ENCODE measurements at places on chromosomes 1 and 21. TPM values are rescaled to one million over a fixed set of nuclear protein-coding genes. Genes with fewer than 3 reads are reported as not detected.
A peak's percentile ranks its signal among the peaks of the same experiment; 100 is the strongest.

DNA sequence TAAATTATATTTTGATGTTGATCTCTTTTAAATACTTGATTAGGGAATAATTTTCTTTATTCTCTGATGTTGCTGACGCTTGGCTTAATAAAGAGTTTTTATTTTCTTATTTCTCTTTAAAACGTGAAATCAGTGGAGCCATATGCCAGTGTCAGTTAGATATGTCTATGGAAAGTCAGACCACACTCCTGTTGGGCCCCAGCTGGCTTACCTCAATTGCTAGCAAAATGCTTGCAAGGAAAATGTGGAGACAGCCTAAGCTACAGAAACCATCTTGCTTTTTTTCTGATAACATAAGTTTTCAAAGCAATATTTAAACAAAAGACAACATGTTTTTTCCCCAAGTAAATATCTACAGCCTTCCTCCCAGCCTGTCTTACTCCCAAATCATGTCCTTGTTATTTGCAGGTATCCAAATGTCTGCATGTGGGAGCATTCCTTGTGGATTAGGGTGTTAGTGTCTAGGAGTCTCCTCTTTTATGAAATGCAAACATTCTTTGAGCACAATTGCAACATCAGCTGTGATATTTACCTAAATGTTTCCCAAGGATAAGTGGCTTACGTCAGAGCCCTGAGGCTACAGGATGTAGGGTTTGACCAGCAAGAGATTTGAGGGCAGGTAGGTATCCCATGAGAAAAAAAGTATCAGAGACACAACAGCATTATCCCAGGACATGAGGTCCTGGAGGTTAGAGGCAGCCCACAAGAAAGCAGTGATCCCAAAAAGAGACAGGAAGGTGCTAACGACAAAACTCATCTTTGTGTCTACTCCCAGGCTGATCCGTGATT is 117.2 kb upstream of the KCNJ15 start:
- H3K27ac ChIP-seq = no peak overlapping the region
- H3K4me3 ChIP-seq = no peak overlapping the region
- peaks cover 5% of the 10 kb centered on the region for H3K27me3 ChIP-seq
- no peaks in the 10 kb centered on the region for H3K4me1 ChIP-seq
- H3K36me3 ChIP-seq = no peaks in the 10 kb centered on the region
- DNase-seq = no peak

The PGLYRP4 gene
- not detected for total RNA-seq

DNA sequence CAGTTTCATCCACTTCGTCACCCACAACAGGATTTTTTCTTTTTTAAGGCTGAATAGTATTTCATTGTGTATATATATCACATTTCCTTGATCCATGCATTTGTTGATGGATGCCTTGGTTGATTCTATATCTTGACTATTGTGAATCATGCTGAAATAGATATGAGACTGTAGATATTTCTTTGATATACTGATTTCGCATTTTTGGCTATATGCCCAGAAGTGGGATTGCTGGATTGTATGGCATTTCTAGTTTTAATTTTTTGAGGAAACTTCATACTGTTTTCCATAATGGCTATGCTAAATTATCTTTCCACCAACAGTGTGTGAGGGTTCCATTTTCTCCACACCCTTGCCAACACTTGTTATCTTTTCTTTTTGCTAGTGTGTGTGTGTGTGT is 5.0 kb downstream of the GUCA2B start:
- H3K36me3 ChIP-seq = no peaks in the 10 kb centered on the region
- H3K4me1 ChIP-seq = peaks cover 9% of the 10 kb centered on the region
- H3K27me3 ChIP-seq = peaks cover 8% of the 10 kb centered on the region
- H3K27ac ChIP-seq = peak overlapping the region; percentile 24

DNA sequence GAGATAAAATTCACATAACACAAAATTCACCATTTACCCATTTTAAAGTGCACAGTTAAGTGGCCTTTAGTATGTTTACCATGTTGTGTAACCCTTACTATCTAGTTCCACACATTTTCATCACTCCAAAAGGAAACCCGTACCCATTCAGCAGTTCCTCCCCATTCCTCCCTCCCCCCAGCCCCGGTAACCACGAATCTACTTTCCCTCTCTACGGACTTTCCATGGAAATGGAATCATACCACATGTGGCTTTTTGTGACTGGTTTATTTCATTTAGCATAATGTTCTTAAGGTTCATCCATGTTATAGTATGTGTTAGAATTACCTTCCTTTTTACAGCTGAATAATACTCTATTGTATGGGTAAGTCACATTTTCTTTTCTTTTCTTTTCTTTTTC is 10.9 kb downstream of the DOP1B start:
- no peak overlapping the region for H3K27ac ChIP-seq
- H3K27me3 ChIP-seq = no peaks in the 10 kb centered on the region
- H3K4me1 ChIP-seq = peaks cover 18% of the 10 kb centered on the region
- H3K36me3 ChIP-seq = peaks cover 3% of the 10 kb centered on the region

The PTPN22 gene
- total RNA-seq = 42.6 TPM

- no peaks in the 10 kb centered on the region for H3K36me3 ChIP-seq
- H3K4me3 ChIP-seq = peak overlapping the region; percentile 61
- H3K27me3 ChIP-seq = no peaks in the 10 kb centered on the region
- peak; percentile 5 for DNase-seq
- peaks cover 25% of the 10 kb centered on the region for H3K4me1 ChIP-seq
These were observed 30.5 kb upstream of the LRIG2 start for GRCh38 chr1:113042285-113043143.

DNA sequence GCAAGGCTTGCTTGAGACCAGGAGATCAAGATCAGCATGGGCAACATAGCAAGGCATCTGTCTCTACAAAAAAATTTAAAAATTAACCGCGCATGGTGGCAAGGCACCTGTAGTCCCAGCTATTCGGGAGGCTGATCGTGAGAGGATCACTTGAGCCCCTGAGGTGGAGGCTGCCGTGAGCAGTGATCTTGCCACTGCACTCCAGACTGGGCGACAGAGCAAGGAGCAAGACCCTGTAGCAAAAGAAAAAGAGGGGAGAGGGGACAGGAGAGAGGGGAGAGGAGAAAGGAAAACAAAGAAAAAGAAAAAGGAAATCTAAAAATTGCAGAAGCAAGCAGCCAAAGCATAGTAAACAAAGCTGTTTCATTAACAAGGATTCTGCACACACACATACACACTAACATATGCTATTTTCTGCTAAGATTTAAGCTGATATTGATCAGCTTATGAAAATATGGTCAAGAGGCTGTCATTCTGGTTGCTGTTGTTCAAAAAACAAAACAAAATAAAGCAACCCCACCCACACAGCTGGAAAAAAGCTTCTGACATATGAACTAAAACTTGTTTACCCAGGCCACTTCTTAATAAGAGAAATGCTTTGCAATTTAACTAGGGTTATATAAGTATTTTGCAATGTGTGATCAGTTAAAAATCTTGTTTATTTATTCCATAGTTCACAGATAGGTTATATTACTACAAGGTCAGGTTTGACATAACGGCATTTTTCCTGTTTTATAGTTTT is 1.8 kb downstream of the ARNT start:
- H3K36me3 ChIP-seq = peaks cover 2% of the 10 kb centered on the region
- DNase-seq = no peak

The LPAR3 gene
- 1.9 TPM for total RNA-seq

GRCh38 chr1:82950606-82951200 is 1048.2 kb downstream of the TTLL7 start:
- no peak overlapping the region for H3K27ac ChIP-seq
- no peak for DNase-seq
- H3K27me3 ChIP-seq = no peaks in the 10 kb centered on the region

DNA sequence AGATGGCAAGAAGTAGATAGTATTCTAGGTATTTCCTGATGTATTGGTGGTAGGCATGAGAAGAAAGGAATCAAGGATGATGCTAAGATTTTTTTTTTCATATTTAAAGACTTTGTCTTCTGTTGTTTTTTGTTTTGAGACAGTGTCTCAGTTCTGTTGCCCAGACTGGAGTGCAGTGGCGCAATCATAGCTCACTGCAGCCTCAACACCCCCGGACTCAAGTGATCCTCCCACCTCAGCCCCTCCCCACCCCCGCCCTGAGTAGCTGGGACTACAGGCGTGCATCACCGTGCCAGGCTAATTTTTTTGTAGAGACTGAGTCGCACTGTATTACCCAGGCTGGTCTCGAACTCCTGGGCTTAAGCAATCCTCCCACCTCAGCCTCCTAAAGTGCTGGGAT is 2.8 kb upstream of the CAPZB start:
- H3K27ac ChIP-seq = peak overlapping the region; percentile 91
- H3K27me3 ChIP-seq = no peaks in the 10 kb centered on the region
- peaks cover 50% of the 10 kb centered on the region for H3K4me1 ChIP-seq
- no peak overlapping the region for H3K4me3 ChIP-seq

The CD244 gene
- total RNA-seq = 0.73 TPM

DNA sequence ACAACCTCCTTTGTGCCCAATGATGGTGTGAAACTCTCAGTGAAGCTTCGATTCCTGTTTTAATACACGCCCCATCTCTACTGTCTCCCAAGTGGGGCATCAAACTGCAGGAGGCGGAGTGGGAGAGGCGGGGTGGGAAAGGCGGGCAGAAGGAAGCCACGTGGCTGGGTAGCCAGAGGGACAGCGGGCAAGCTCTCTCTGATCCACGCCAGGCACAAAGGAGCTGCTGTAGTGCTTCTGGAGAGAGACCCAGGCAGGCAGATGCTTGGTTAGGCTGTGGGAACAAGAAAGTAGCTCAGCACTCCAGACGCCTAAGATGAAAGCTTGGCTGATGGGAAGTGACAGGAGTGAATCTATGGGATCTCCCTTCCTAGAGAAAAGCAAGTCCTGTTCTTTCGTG is 25.7 kb downstream of the TRIM67 start:
- no peak for DNase-seq
- H3K4me1 ChIP-seq = no peaks in the 10 kb centered on the region
- peaks cover 60% of the 10 kb centered on the region for H3K27me3 ChIP-seq

The TMPRSS15 gene
- total RNA-seq = not detected

DNA sequence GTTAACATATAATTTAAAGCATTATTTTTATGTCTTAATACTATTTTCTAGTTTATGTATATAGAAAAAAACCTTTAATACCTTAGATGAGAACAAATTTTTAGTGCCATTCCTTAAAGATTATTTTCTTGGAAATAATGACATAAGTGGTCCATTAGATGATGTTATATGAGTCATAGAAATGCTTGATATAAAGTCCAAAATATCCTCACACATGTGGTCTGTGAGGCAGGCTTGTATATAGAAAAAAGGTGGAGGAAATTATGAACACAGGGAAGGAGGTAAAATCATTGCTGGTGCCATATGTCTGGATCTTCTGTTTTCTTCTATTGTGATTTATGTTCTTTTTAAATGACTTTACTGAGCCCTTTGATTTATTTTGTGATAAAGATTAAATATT is 79.3 kb downstream of the MAP3K7CL start:
- no peak overlapping the region for H3K4me3 ChIP-seq
- no peaks in the 10 kb centered on the region for H3K4me1 ChIP-seq
- no peak overlapping the region for H3K27ac ChIP-seq
- H3K36me3 ChIP-seq = no peaks in the 10 kb centered on the region
- peaks cover 15% of the 10 kb centered on the region for H3K27me3 ChIP-seq

GRCh38 chr1:56417646-56418045 is 161.7 kb downstream of the PLPP3 start:
- H3K27me3 ChIP-seq = peaks cover 6% of the 10 kb centered on the region
- H3K4me1 ChIP-seq = no peaks in the 10 kb centered on the region
- H3K27ac ChIP-seq = no peak overlapping the region
- H3K4me3 ChIP-seq = no peak overlapping the region
- DNase-seq = no peak
- no peaks in the 10 kb centered on the region for H3K36me3 ChIP-seq

The ZNF683 gene
- not detected for total RNA-seq

The OPTC gene
- not detected for total RNA-seq

The SEC16B gene
- total RNA-seq = not detected

- H3K27ac ChIP-seq = no peak overlapping the region
- no peak overlapping the region for H3K4me3 ChIP-seq
- no peak for DNase-seq
- H3K36me3 ChIP-seq = no peaks in the 10 kb centered on the region
- no peaks in the 10 kb centered on the region for H3K4me1 ChIP-seq
These were observed 312.7 kb upstream of the C1orf174 start for GRCh38 chr1:4212796-4213195.

GRCh38 chr1:112702067-112702395 is 4.9 kb downstream of the RHOC start:
- DNase-seq = no peak
- peaks cover 6% of the 10 kb centered on the region for H3K36me3 ChIP-seq
- H3K4me3 ChIP-seq = peak overlapping the region; percentile 53
- peak overlapping the region; percentile 78 for H3K27ac ChIP-seq
- peaks cover 37% of the 10 kb centered on the region for H3K4me1 ChIP-seq

DNA sequence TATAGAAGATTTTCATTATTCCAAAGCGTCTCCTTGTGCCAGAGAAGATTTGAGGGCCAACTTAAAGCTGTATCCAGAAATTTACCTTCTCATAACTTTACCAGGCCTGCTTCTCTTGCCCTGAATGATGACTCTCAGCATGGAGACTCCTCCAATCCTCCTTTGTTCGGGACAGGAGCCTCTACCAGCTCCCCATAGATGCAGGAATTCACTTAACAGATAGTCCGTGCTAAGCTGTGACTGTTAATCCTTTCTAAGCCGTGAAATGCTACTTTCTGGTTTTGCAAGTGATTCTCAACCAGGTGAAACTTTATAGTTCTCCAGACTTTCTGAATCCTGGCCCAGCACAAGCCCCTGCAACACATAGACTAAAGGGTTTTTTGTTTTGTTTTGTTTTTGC is 31.8 kb upstream of the KCND3 start:
- H3K27ac ChIP-seq = no peak overlapping the region
- no peaks in the 10 kb centered on the region for H3K4me1 ChIP-seq
- no peak for DNase-seq
- peaks cover 4% of the 10 kb centered on the region for H3K36me3 ChIP-seq
- H3K4me3 ChIP-seq = no peak overlapping the region

The NUDT17 gene
- 2.2 TPM for total RNA-seq

GRCh38 chr1:59703226-59703917 is 111.4 kb upstream of the HOOK1 start:
- peaks cover 7% of the 10 kb centered on the region for H3K4me1 ChIP-seq
- H3K36me3 ChIP-seq = no peaks in the 10 kb centered on the region
- no peak for DNase-seq
- H3K4me3 ChIP-seq = no peak overlapping the region

The FCRL6 gene
- 0.81 TPM for total RNA-seq

The KCNE2 gene
- total RNA-seq = not detected

DNA sequence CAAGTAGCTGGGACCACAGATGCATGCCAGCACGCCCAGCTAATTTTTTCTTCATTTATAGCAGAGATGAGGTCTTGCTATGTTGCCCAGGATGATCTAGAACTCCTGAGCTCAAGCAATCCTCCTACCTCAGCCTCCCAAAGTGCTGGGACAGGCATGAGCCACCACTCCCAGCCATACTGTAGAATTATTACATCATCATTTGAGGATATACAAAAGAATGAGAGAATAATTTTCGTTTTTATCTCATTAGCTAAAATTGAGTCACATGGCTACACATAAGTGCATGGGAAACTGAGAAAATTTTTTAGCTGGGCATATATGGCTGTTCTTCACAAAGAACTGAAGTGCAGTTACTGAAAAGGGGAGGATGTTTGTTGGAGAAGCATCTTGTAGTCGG is 21.2 kb downstream of the STXBP3 start:
- H3K4me3 ChIP-seq = no peak overlapping the region
- H3K27me3 ChIP-seq = no peaks in the 10 kb centered on the region
- peaks cover 10% of the 10 kb centered on the region for H3K36me3 ChIP-seq
- H3K4me1 ChIP-seq = peaks cover 14% of the 10 kb centered on the region

Data from T-helper 17 cell (primary cell).